Prostate gland (tissue), 2 donors: ENCODE measurements at places on chromosomes 1 and 21. TPM values are rescaled to one million over a fixed set of nuclear protein-coding genes. Genes with fewer than 3 reads are reported as not detected.

DNA sequence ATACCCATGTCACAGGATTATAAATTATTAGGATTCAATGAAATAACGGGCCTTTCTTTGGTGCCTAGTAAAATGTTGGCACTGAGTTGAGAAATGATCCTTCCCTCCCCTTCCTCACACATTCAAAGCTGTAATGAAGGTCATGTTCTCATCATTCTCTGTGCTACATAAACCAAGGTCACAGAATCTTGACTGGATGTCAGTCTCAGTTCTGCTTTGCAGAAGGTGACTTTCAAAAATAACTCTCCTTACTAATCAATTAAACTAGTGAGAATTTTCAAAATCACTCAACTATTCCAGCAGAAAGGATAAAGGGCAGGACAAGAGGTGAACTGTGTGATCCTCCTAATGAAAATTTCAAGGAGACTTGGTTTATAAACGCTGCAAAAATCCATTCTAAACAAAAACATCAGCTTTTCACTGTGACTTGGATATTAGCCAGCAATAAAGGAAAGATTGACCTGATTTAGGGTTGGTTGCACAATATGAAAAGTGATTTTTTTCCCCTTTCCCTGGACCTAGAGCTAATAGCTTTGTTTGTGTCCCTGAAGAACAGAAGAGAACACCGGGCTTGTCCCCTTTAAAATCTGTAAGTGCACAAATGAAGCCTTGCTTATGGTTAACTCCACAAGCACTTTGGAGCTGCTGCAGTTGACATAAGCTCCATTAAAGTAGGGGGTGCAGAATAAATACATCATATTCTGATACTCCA lies 120.1 kb downstream of the SEC16B start:
- no peak for DNase-seq
- no peak overlapping the region for H3K27ac ChIP-seq
- no peak overlapping the region for H3K4me3 ChIP-seq
- H3K4me1 ChIP-seq = no peaks in the 10 kb centered on the region

DNA sequence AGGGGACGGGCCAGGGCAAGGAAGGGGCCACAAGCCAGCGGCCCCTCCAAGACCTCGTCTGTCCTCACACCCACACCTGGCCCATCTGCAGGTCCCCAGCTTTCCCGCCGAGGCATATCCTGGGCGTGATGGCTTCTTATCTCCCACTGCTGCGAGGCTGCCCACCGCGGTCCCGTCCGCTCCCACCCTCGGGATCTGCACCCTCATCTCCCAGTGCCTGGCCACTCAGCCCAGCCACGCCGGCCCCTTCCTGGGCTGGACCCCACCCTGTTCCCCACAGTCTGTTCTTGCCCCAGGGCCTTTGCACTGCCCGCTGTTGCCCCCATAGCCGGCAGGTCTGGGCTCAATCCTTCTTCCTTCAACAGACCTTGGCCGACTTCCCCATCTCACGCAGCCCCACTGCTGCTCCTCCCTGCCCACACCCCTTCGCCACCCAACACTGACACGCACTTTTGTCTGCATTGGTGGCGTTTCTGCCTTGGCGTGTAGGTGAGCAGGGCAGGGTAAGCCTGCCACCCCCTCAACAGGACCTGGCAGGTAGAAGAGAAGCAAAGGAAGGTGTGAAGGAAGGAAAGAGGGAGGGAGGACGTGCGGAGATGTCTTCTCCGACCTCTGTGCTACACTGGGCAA lies 4.4 kb upstream of the TTC34 start:
- H3K27ac ChIP-seq = no peak overlapping the region
- H3K27me3 ChIP-seq = peaks cover 39% of the 10 kb centered on the region
- H3K36me3 ChIP-seq = no peaks in the 10 kb centered on the region
- no peak overlapping the region for H3K4me3 ChIP-seq
- no peaks in the 10 kb centered on the region for H3K4me1 ChIP-seq

DNA sequence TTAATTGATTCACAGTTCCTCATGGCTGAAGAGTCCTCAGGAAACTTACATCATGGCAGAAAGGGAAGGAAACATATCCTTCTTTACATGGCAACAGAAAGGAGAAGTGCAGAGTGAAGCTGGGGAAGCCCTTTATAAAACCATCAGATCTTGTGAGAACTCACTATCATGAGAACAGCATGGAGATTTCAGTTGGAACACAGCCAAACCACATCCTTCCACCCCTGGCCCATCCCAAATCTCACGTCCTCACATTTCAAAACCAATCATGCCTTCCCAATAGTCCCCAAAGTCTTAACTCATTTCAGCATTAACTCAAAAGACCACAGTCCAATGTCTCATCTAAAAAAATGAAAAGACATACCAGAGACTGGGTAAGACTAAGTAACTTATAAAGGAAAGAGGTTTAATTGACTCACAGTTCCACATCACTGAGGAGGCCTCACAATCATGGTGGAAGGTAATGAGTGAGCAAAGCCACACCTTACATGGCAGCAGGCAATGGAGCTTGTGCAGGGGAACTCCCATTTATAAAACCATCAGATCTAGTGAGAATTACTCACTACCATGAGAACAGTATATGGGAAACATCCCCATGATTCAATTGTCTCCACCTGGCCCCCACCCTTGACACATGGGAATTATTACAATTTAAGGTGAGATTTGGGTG lies 105.2 kb downstream of the MRPL39 start:
- no peaks in the 10 kb centered on the region for H3K27me3 ChIP-seq
- no peak overlapping the region for H3K4me3 ChIP-seq
- no peak for DNase-seq
- no peak overlapping the region for H3K27ac ChIP-seq

Gene GPR89A
- total RNA-seq = 30.1 TPM

- H3K4me1 ChIP-seq = no peaks in the 10 kb centered on the region
- no peak overlapping the region for H3K4me3 ChIP-seq
- H3K27me3 ChIP-seq = no peaks in the 10 kb centered on the region
- no peak for DNase-seq
- H3K36me3 ChIP-seq = no peaks in the 10 kb centered on the region
Measured at GRCh38 chr21:25788677-25789076, 53.9 kb downstream of the GABPA start.

DNA sequence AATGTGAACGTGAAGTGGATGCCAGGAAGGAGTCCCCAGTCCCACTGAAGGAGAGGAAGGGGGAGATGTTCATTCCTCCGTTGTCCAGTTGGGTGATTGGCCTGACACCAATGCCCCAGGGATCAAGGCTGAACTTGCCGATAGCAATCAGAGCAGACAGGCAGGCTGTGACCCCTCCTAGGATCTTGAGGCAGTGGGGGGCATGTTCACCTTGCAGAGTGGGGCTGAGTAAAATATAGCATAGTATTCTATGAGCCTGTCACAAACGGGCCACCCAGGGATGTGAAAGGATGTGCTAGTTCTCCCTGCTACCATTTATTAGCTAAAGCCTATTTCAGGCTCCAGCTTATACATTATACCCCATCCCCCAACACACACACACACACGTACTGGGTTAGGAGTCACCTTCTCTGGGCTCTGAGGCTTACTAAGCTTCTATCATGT lies 80.7 kb upstream of the CD34 start:
- no peak for DNase-seq
- H3K36me3 ChIP-seq = no peaks in the 10 kb centered on the region
- no peak overlapping the region for H3K4me3 ChIP-seq
- H3K27me3 ChIP-seq = no peaks in the 10 kb centered on the region
- H3K27ac ChIP-seq = no peak overlapping the region
